SK-N-MC (cell line): ENCODE measurements at places on chromosomes 4 and X.

DNA sequence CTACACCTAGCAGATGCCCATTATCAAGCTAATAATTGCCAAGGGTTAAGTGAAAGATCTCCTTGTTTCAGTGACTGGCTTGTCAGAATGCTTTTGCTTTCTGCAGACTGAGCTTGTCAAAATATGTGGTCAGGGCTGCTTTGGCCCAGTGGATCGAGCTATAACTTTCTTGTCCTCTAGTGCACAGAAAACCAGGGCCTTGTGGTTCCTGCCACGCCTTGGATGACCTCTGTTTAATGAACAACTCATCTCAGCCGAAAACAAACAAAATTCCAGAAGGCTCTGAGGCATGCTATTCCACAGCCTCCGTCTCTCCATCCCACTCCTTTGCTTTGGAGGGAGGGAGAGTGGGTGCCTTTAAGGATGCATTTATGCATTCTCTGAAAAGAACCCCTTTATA is 11.3 kb downstream of the EVC start:
- DNase-seq = no peak

DNA sequence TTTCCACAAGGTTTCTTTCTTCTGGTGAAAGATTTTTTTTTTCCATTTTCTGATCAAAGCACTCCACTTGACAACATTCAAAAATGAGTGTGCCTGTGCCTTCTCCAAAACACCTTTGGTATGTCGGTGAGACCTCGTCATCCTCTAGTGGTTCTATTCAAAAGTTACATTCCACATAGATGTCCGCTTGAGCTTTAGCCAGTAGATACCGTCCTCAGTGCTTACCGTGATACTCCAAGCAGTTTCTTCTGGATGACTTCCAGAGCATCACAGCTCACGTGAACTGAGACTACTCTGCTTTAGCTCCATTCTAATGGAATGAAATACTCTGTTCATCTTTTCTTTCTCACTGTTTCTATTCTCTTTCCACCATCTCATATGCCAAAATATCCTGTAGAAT is 38.2 kb upstream of the VEGFC start:
- no peak for DNase-seq

DNA sequence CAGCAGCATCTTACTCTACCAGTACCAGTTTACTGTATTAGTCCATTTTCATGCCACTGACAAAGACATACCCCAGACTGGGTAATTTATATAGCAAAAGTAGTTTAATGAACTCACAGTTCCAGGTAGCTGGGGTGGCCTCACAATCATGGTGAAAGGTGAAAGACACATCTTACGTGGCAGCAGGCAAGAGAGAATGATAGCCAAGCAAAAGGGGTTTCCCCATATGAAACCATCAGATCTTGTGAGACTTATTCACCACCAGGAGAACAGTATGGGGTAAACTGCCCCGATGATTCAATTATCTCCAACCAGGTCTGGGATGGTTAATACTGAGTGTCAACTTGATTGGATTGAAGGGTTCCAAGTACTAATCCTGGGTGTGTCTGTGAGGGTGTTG is 69.3 kb downstream of the YIPF6 start:
- no peak for DNase-seq

DNA sequence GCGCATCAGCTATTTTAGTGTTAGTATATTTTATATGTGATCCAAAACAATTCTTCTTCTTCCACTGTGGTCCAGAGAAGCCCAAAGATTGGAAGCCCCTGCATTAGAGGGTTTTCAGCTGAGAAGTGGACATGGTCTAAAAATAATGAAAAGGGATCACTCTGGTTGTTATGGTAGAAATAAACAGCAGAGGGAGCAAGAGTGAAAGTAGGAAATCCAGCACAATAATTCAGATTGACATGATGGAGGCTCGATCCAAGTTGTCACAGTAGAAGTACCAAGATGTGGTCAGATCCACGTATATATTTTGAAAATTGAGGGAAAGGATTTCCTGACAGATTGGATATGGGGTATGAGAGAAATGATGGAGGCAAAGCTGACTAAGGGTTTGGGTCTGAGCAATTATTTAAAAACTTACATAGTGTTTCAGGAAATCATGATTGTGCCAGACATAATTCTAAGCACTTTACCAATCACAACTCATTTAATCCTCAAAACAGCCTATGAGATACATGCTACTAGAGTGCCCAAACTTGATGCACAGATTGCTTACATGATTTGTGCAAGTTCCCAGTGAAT is 17.0 kb upstream of the TMEM144 start:
- no peak for DNase-seq

- no peak for DNase-seq
Observed at GRCh38 chrX:123487236-123487635, 245.6 kb downstream of the THOC2 start.

DNA sequence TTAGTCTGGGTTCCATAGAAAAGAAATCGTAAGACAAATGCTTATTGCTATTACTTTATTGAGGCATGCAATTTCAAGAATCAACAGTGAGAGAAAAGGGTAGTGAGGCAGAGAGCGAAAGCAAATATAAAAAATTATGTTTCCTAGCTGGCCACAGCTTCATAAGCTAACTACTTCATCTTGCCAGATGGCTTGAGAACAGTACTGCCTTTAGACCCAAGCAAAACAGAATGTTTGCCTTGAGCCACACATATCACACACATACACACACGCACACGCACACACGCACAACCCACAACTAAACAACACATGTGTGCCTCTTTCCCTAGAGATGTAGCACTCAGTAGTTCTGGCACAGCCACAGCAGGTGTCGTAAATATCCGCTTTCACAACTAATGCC is 31.6 kb upstream of the NR0B1 start:
- no peak for DNase-seq

DNA sequence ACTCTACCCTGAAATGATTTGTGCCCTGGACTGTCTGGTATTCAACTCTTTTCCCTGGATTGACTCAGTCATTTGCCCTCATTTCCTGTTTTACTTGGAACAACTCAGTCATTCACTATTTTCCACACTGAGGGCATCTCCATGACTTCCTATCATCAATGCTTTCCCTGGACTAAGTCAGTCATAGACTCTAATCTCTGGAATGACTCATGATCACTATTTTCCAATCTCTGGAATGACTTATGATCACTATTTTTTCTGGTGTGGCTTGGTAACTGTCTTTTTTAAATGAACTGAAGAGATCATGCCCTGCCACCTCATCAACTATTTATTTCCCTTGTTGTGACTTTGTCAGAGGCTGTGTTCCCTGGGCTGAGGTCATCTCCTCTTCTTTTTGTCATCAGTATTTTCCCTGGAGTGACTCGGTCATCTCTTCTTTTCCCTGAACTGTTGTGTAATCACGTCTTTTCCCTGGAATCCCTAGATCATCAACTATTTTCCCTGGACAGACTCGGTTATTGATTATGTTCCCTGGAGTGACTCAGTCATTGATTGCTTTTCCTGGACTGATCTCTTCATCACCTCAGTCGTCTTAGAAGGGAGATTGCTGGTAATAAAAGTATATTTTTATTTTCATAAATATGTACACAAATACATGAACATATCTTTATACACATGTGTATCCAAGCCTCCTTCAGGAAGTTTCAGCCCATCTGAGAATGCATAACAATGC is 327.1 kb upstream of the VCX start:
- DNase-seq = no peak
